B cell (primary cell): ENCODE measurements at places on chromosomes 6 and 20.

- DNase-seq, result no peak
Observed at GRCh38 chr6:147911686-147912085, 403.2 kb downstream of the SAMD5 start.

DNA sequence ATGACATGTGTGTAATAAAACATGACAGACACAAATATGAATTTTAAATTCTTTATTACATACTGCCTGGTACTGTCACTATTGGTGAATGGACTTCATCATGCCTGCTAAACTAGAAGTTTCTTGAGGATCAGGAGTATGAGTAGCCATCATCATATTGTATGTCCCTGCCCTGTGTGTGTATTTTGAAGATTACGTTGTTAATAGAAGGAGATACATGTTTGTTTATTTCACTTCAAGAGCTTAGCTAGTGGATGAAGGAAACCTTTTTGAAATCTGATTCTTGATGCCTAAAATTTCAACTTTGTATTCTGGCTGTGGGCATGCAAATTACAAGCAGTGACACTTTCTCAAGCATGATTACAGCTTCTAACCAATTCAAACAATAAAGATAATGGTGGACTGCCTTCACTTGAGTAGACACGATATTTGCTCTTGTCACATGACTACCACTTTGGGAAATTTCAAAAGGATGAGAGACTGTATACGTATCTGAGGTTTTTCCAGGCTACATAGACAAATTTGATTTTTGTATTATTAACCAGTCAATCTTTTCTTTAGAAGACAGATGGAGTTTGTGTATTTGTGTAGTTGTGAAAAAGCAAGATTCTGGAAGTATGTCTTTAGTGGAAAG is 3.5 kb downstream of the TBPL1 start:
- no peak for DNase-seq

DNA sequence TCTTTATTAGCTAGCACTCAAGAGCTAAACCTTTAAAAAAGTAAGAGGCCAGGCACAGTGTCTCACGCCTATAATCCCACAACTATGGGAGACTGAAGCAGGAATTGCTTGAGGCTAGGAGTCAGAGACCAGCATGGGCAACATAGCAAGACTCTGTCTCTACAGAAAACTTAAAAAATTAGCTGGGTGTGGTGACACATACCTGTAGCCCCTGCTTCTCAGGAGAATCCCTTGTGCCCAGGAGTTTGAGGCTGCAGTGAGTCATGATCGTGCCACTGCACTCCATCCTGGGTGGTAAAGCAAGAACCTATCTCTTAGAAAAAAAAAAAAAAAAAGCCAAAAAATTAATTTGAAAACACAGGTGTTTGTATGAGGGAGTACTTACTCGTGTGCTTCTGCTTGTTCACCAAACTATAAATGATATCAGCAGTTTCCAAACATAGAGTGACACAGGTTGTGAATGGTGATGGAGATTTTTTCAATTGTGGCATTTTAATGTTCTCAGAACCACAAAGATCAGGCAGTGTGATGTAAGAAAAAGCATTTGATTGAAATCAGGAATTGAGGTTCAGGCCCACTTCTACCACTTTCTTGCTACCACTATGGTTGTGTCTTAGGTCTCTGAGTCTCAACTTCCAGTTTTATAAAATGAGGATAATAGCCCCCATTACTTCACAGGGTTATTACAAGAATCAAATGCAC is 104.9 kb downstream of the FOXO3 start:
- DNase-seq, result no peak

DNA sequence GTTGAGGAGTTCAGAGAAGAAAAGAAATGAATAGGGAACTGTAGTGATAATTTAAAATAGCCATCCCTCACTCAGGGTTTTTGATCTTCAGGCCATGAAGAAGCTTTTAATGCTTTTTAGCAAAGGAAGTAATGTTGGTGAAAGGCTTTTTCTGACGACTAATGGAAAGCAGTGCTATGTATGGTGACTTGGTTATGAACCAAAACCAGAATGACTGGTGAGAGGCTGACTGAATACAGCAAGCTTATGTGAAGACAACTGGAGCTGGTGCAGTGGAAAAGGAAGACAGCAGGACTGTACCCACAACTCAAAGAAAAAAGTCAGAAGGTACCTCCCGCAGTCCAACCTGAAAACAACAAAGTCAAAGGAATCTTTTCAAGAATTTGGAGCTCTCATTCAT is 118.8 kb downstream of the PRDM1 start:
- no peak for DNase-seq

DNA sequence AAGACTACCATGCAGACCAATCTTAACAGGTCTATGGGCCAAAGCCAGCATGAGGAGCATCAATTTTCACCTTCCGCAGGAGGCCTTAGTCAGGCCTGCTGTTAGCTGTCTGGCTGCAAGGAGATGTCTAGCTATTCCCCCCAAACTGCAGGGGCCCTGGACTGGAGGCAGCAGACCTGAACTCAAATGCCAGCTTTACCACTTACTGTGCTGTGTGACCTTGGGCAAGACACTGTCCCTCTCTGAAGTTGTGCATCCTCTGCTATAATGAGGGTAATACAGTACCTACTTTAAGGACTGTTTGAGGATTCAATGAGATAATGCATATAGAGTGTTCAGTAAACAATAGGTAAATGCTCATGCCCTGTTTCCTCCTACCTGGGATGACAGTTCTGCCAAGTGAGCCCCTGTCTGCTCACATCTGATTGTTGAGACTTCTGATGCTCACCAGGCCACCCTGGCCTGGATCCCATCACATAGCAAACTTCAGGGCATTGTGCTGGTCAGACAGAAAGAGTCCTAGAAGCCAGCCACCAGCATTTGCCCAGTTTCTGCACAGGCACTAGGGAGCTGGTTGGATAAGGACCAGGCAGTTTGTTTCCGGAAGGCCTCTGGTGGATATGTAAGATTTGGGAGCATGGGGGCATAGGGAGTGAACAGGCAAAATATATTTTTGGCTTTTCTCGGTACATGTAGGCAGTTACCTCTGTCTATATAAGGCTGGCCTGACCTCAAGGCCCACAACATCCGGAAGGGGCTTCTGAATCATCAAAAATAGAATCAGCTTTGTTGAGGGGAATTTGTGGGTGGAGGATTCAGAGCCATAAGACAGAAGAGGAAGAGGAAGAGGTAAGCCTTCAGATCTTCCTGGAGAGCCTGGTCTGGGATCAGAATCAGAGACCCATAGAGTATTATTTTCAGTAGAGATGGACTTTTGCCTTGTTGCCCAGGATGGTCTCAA is 2.3 kb upstream of the OCSTAMP start:
- peak; percentile 56 for DNase-seq

DNA sequence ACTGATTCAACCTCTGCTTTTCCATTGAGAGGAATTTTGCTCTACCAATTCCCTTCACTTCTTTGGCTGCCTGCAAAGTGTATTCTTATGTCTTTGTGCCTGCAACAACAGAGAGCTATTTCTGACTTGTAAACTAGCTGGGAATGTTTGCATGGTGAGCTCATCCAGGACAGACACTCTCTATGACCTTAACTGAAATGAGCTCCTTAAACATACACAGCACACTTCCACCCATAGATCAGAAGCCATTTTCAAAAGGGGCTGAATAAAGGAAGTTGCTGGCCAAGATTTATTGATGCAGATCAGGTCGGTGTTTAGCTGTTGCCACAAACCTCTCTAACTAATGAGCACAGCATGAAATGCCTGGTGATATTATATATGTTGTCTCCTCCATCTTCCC is 377.7 kb downstream of the BTBD9 start:
- DNase-seq, result no peak

DNA sequence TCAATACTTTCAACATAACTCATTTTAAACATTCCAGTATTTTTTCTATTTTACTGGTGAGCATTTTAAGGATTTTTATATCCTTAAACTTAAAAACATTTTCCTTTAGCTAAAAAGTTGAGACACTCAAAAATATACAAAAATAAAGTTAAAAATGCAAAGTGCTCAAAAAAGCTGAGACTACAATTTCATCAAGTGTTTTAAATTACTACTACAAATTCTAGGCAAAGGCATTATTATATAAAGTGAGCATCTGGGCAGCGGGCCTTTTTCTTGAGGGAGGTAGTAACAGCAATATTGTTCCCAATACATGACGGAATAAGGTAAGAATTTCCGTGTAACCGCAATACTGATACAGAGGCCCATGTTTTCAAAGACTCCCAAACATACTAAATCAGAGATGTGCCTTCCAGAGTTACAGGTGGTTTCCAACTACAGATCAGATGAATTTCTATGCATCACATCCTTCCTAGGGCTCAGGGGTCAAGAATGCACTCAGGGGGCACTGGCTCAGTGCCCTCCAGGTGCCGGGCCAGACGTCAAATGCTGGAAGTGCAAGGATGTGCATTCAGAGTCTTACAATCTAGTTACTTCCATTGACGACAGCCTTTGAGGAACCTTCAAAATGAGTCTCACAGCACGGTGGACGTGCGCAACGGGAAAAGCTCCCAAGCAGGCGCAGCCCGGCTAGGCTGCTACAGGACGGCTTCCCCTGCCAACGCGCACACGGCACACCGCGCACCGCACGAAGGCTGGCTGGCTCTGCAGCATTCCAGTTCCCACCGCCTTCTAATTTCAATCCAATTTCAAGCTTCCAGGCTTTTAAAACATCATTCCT is 1.7 kb downstream of the PHF10 start:
- DNase-seq, result peak; percentile 66

- DNase-seq, result no peak
Observed at GRCh38 chr6:146775220-146775619, 176.4 kb downstream of the ADGB start.

- DNase-seq, result no peak
Observed at GRCh38 chr6:134626086-134626485, 308.2 kb upstream of the SGK1 start.

DNA sequence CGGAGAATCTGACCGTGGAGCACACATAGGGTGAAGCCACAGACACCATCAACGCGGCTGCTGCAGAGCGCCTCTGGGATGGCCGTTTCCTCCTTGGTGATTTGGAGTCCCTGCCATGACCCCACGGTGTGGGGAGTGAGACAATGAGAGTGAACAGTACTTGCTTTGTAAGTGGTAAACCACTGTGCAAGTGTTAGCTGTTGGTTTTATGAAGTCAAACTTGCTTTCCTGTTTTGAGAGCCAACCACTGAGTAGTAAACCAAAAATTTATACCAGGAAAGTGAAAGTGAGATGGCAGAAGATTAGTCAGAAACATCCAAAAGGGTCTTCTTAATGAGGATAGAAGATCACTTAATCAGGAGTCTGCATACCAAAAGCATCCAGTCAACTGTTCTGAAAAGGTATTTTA is 160.7 kb downstream of the FOXC1 start:
- DNase-seq, result no peak
